ENCODE measurements at places on chromosomes 2 and 18.
A peak's percentile ranks its signal among the peaks of the same experiment; 100 is the strongest.

GRCh38 chr2:86675511-86676015, 44.5 kb upstream of the RMND5A start:
- DNase-seq: no peak

- no peak for DNase-seq
Observed at GRCh38 chr2:238167761-238168160, 9.0 kb downstream of the ERFE start.

- DNase-seq: no peak
Observed at GRCh38 chr2:153939124-153939796, 67.5 kb downstream of the GALNT13 start.

DNA sequence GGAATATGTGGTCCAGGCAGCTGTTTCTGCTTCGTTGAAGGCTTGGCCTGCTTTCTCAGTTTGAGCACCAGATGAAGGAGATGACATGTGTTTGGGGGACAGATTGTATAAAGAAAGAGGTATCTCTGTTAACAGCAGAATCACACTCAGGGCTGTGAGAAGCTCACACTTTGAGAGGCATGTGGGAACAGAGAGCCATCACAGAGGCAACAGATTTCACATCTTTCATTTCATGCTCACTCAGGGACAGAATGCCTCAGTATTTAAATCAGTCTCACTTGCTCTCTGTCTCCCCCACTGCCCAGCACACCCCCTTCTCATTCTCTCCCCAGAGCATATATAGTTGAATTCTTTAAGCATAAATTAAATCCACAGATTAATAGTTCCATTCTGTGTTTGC, 37.4 kb downstream of the KIAA2012 start:
- DNase-seq: no peak

GRCh38 chr2:37377187-37377532, 32.7 kb downstream of the QPCT start:
- no peak for DNase-seq

DNA sequence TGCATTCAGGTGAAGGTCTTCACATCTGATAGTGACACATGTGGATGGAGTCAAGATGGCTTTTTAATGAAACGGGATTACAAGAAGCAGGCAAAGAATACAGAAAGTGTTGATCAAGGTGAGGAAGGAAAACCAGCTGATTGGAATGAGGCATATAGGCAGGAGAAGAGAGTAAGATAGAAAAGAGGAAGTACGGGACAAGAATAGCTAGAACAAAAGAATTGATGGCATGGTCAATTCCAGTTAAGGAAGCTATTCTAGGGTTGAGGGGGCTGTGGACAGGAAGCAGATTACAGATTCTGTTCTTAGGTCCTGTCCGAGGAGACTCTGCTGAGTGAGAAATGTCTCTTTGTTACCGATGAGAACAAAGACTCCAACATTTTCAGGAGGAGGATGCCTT, 13.2 kb upstream of the NCK2 start:
- DNase-seq: no peak

GRCh38 chr18:38023871-38024270, 458.3 kb upstream of the CELF4 start:
- no peak for DNase-seq

DNA sequence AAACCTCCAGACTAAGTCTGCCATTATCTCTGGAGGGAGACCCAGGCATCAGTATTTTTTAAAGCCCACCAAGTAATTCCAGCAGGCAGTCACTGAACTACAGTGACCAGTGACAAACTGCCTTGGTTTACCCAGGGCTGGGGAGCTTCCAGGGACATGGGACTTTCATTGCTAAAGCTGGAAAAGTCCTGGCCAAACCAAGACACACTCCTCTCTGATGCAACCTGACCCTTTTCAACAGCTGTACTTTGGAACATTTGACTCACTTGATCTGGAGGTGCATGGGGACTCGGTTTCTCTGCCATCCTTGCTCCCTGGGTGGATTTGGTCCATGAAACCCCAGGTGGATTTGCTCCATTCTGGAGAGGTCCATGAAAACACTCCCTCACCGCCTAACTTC, 7.0 kb downstream of the MRO start:
- no peak for DNase-seq

GRCh38 chr2:152466980-152467676, 132.2 kb downstream of the FMNL2 start:
- no peak for DNase-seq

DNA sequence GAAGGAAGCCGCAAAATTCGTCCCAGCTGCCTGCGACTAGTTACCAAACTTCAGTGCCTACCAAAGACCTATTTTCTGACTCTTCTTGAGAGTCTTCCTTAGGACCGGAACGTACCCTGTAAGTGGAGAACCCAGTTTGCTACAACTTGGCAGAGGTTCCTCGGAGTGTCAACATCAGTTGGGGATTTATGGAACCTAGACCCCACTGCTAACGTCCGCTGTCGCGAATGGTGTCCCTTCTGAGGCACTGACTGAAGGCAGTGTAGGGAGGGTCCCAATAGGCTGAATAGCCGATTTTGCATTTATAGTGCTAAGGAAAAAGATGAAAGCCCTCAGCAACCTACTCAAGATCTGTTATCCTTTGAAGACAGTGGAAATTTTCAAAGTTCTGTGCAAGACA, 568 bp upstream of the STK17B start:
- DNase-seq: no peak

- peak; percentile 37 for DNase-seq
Observed at GRCh38 chr18:58045242-58046092, 1.4 kb downstream of the NEDD4L start.

DNA sequence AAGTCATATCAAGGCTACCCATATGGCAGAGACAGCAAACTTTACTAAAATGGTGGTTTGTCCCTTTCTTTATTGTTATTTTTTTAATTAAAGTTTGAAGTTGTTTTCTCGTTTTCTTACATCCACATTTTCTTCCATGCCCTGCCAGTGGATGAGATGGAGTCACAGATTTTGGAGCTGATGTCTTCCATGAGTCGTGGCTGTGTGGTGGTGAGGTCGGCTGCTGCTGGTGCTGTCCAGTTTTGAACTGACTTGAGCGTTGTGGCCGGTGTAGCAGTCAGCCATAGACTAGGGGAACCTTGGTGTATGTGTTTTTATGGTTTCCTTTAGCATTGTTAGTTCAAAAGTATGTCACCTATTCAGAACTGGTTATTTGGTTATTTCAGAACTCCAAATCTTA, 182.8 kb downstream of the SH3RF3 start:
- no peak for DNase-seq

- no peak for DNase-seq
Observed at GRCh38 chr2:174585657-174586252, 11.8 kb downstream of the WIPF1 start.

DNA sequence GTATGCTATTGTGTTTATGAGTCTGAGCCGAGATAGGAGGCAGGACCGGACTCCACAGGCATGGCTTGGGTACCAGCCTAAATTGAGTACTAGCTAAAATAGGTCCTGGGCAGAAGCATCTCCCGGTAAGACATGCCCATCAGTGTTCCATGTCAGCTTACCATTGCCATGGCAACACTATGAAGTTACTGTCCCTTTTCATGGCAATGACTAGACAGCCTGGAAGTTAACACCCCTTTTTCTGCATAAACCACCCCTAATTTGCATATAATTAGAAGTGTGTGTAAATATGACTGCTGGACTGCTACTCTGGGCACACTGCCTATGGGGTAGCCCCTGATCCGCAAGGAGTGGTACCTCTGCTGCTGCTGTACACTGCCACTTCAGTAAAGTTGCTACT, 1005.1 kb upstream of the FAM98A start:
- no peak for DNase-seq

GRCh38 chr2:32363597-32363996, 6.8 kb downstream of the BIRC6 start:
- no peak for DNase-seq

GRCh38 chr18:35991696-35992095, 19.2 kb downstream of the RMP24 start:
- DNase-seq: no peak

DNA sequence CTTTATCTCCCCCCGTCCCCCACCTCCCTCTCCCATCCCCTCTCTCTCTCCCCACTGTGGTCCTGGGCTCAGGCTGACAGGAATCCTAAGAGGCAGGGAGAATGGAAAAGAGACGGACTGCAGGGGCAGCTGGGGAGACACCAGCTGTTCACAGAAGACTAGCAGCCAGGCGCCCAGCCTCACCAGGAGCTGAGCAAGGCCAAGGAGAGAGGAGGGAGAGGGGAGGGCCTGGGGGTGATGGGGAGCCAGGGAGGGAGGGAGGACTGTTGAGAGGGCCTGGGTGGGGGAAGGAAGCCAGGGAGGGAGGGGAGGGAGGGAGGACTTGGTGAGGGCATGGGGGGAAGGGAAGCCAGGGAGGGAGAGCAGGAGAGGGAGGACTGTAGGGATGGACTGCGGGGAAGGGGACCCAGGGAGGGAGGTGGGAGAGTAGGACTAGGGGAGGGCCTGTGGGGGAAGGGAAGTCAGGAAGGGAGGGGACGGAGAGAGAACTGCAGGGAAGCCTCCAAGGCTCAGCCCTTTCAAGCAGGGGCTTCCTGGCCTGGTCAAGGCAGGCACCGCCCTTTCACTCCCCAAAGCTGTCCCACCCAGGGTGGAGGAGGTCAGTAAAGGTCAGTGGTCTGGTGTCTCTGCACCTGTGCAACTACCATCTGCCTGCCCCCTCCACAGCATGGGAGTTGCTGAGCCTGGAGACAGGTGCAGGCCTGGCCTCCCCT, 517.7 kb upstream of the MYT1L start:
- DNase-seq: no peak

GRCh38 chr2:159803235-159803962, 5.4 kb upstream of the CD302 start:
- no peak for DNase-seq

GRCh38 chr18:51588616-51589015, 391.1 kb upstream of the MEX3C start:
- DNase-seq: no peak

GRCh38 chr2:161438598-161438997, 22.5 kb downstream of the TBR1 start:
- no peak for DNase-seq

GRCh38 chr18:56678836-56679565, 27.8 kb downstream of the WDR7 start:
- DNase-seq: no peak

- DNase-seq: no peak
Observed at GRCh38 chr18:75527848-75528685, 100.6 kb upstream of the SMIM21 start.

DNA sequence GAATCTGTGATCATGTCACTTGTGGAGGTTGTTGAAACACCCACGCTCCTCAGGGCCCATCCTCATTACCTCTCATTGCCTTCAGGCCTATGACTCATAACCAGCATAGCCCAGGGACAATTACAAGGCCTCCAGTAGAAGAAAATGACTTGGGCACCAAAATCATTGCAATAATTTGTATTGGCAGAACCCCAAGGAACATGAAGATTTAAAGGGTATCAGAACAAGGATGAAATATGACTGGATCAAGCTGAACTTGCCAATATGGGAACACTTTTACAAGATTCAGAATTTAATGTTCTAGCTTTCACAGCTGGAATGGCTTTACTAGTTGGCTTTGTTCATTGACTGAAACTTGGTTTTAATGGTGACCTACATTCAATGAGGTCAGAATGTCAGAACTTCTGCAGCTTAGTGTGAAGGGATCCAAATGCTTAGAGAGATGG, 156.4 kb downstream of the COPS8 start:
- DNase-seq: no peak

- DNase-seq: no peak
Observed at GRCh38 chr2:217108086-217108485, 248.2 kb upstream of the TNP1 start.

- DNase-seq: no peak
Observed at GRCh38 chr2:137173463-137173862, 408.1 kb downstream of the THSD7B start.

GRCh38 chr2:1795261-1796231, 51.2 kb upstream of the PXDN start:
- DNase-seq: no peak

DNA sequence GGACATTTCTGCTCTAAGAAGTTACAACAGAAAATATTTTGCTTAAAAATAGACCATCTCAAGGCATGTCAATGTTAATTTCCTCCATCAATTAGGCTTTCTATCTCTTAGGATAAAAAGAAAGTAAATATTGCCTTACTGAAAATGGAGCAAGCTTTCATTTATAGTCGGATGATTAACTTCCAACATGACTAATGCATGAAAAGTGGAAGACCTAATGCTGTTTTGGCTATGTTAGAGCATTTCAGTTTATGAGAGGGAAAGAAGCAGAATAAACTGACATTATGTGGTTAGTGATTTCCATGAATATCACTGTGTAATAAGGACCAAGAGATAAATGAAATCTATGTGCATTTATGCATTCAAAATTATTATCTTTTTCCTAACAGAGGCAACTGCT, 475.2 kb upstream of the UBE2E3 start:
- DNase-seq: no peak

GRCh38 chr18:49021433-49022129, 70.8 kb upstream of the SMAD7 start:
- DNase-seq: peak; percentile 3

- DNase-seq: no peak
Observed at GRCh38 chr2:211737282-211737681, 801.3 kb downstream of the ERBB4 start.

DNA sequence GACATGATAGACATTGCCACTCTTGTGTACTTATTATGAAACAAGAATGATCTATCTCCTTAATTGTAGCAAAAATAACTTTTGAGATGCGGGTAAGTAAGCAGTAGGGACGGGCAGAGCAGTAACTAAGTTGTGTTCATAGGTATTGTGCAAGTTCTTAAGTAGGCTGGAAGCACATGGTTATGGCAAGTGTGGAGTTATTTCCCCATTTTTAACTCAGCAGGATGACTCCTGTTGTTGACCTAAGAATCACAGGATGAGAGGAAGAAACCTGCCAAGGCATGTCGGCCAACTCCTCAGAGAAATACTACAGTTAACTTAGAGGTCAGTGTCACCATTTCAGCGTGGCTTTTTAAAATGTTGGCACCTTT, 51.1 kb upstream of the FN1 start:
- no peak for DNase-seq

DNA sequence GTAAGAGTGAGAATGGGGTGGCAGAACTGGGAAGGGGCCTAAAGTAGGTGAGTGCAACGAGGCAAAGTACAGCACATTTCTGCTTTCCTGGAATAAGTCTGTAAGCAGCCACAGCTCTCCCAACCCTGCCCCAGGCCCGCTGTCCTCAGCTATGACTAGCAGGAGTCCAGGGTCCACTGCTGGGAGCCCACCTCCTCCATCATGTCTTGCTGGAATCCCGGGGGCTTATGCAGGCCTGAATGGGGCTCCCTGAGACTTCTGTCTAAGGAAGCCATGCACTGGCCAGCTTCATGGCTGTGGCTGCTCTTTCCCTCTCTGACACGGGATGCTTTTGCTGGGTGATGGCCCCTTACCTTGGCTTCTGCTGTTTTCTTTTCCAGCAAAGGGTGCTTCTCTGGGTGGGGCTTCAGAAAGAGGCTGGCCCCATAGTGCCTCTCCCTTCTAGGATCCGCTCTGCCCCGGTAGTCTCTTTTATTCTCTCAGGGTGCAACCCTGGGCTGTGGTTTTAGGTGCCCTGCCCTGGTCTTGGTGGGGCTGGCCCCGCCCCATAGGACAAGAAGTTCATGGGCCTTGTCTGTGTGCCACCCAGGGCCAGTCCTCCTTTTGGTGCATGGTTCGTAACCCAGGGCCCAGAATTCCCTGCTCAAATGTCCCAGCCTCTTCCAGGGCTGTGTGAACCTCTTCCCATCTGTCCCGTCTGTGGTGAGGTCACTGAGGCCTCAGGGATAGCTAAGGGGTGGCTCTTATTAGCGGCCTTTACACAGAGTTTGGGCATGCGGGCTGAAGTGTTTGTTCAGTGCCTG, 33.8 kb upstream of the POLE4 start:
- no peak for DNase-seq

- DNase-seq: no peak
Observed at GRCh38 chr2:33785201-33786106, 186.4 kb upstream of the FAM98A start.
